ENCODE measurements at places on chromosomes 16 and 17.

- no peak for DNase-seq
Measured at GRCh38 chr17:60311936-60312335, 80.0 kb downstream of the USP32 start.

GRCh38 chr17:58184986-58185761, 7.4 kb upstream of the EPX start:
- no peak for DNase-seq

GRCh38 chr16:83453977-83454376, 353.8 kb upstream of the HSBP1 start:
- no peak for DNase-seq

DNA sequence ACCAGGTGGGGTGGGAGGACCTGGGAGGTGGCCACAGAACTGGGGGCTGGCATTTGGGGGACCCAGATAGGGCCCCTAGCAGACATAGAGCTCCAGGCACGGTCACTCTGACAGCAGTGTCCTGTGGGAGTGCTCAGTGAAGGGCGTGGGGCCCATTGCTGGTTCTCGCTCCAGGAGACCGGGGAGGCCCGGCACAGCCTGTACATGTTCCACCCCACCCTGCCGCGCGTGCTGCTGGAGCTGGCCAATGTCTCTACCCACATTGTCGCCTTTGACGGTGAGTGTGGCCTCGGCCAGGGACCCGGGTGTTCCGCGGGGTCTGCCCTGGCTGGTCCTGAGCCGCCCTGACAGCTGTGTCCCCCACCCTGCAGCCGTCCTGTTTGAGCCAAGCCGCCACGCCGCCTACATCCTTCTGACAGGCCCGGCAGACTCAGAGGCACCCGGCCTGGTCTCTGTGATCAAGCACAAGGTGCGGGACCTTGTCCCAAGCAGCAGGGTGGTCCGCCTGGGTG, 11.2 kb downstream of the RGS11 start:
- no peak for DNase-seq

- no peak for DNase-seq
Measured at GRCh38 chr16:2428051-2428783, 1.0 kb upstream of the CCNF start.

DNA sequence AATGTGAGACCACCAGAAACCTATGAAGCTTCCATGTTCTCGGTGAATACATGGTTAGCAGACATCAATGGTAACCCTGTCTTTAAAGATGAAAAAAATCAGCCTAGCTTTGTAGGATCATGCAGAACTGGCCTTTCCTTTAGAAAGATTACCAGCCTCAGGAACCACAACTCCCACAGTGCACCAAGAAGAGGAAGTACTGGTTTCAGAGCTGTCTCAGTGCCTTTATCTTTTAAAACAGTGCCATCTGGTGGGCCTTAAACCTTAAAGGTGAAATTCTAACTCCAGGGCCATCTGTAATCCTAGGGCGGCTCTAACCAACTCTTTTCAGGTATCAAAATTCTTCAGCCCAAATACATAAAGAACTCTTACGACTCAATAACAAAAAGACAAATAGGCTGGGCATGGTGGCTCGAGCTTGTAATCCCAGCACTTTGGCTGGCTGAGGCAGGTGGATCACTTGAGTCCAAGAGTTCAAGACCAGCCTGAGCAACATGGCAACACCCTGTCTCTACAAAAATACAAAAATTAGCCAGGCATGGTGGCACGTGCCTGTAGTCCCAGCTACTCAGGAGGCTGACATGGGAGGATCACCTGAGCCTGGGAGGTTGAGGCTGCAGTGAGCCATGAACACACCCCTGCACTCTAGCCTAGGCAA, 5.4 kb downstream of the ATPAF2 start:
- peak; percentile 85 for DNase-seq

GRCh38 chr16:85123891-85124635, 11.8 kb upstream of the CIBAR2 start:
- no peak for DNase-seq

DNA sequence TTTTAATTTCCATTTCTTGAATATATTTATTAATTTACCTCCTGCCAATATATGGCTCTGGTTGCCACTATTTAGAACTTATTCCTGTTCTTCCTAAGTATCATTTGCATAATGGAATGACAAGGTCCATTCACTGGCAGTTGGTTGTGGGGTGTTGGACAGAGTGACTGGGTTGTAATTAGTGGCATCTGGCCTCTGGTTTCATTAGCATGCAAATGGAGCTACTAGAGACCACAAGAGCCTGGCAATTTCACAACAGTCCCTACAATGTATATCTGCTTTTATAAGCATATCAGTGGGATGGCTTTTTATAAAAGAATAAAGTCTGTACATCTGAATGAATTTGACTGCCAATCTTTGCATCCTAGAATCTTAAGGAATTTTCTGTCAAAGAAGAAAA, 1030.9 kb upstream of the CDH8 start:
- DNase-seq, result no peak
